Stimulated activated CD4-positive, alpha-beta T cell treated with anti-CD3 and anti-CD28 coated beads, TNF-alpha, amount 100 ng/mL, for 1 hour (primary cell): ENCODE measurements at places on chromosomes 5 and 9.

DNA sequence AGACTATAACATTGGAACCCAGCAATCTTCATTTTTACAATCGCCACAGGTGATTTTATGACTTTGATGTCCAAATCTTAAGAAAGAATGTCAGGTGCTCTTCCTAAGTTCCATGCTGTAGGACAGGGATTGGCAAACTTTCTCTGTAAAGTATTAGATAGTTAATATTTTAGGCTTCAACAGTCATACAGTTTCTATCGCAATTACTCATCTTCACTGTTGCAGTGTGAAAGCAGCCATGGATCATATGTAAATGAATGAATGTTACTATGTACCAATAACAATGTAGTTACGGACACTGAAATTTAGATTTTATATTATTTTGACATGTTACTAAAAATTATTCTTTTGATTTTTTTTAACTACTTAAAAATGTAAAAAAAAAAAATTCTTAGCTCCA lies 169.7 kb downstream of the DTWD2 start:
- DNase-seq: no peak

- no peak for DNase-seq
Measured at GRCh38 chr5:34811706-34812105, 27.3 kb upstream of the TTC23L start.

- DNase-seq: no peak
Measured at GRCh38 chr9:123946101-123946821, 16.3 kb upstream of the DENND1A start.

- no peak for DNase-seq
Measured at GRCh38 chr5:115132465-115132864, 37.2 kb downstream of the TRIM36 start.

GRCh38 chr9:127927988-127928675 lies 2.4 kb downstream of the PIP5KL1 start:
- DNase-seq: no peak

DNA sequence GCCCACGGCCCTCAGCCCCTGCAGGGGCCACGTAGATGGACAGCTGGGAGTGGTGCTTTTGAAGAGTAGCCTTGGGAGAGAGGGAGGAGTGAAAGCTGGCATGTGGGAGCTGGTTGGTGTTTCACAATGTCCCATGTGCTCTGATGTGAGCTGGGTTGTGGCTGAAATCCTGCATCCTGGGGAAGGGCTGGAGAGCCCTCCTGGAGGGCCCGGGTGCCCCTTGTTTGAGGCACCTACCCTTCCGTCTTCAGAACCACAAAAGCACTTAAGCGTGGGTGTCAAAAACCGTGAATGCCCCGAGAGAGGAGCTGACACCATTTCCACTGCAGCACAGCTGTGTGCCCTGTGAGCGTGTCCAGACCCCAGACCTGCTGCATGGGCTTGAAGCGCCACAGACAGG lies 199.1 kb upstream of the ZNF618 start:
- no peak for DNase-seq

DNA sequence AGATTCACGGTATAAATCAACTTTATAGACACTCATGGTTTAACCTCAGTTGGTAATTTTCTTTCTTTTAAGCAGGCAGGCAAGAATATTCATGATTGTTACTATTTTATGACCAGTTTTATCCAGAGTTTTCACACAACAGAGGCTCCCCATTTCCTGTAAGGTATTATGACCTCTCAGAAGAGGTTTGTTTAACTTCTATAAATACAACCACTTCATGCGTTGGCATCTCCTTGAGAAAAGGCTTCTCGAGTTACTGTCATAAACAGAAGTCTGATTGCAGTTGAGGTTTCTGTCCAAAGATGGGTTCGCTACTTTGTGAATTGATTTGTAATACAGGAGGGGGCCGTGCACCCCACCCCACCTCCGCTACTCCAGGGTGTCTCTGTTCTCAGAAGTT lies 55.3 kb downstream of the ENTREP1 start:
- no peak for DNase-seq

DNA sequence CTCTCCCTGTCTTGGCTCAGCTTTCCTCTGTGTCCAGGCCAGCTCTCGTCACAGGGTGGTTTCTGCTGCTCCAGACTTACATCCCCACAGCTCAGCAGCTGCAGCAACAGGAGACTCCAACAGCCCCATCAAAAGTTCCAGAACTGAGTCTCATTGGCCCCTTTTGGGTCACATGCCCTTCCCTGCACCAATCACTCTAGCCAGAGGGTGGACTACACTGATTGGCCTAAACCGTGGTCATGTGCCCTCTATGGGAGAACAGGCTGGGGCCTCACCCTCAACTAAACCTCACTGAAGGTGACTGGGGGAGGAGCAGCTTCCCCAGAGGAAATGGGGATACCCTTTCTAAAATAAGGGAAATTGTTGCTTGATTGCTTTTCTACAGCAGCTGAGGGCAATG lies 44.4 kb upstream of the CPLX2 start:
- no peak for DNase-seq

DNA sequence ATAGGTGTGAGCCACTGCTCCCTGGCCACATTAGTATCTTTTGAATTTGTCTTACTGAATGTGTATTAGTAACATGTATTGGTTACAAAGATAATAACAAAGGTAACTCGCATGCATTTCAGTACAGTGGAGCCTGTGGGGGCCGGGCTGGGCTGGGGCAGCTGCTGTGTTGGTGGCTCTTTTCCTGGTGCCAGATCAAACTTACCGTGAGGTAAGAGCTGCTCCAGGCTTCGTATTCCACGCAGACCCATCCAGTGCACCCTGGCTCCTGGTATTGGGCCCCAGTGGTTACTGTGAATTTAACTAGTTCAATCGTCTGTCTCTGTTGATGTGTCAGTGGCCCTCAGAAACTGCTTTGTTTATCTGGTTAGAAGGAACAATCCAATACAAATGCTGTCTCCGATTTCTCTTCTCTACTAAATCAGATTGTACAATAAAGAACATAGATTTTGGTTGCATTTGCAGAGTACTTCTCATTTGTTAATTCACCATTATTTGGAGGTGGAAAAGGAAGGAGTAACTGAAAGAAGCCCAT lies 15.6 kb downstream of the PRRC2B start:
- no peak for DNase-seq

DNA sequence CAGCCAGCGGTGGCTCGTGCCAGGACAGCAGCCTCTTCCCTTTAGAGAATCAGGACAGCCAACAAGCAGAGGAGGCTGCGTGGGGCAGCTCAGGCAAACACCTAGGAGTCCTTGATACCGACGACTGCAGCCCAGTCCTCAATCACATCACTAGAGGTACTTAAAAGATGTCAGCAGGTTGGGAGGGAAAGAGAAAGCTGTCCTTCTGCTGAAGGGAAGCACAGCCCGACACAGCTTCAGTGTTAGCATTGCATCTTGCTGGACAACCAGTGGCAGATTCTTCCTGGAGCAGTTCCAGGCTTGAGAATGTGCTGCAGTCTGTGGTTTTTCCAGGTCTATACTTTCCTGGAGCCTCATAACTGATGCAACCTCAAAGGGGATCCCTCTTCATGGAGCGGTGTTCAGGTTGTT lies 230.5 kb downstream of the SYK start:
- no peak for DNase-seq

DNA sequence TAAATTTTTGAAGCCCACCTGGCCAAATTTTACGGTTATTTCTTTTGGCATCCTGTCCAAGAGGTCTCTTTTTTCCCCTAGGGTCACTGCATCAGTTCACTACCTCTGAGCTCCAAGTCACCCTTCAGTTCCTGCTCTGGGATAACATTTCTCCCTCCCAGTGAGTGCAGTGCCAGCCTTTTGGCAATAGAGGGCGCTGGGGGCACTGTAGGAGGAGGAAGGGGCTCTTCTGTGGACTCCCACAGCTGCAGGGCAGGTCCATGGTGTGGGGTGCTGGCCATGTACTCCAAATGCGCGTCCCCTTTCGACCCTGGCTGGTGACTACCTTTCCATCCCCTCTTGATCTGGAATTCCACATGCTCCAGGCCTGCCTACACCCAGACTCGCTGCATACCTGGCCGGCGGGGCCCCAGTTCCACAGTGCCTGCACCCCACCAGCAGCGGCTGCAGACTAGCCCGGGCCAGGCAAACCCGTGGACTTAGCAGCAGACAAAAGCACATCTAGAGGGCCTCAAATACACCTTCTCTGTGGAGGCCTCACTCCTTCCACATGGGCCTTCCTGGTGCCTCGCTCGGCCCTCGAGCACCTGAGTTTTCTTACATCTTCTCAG lies 20.3 kb upstream of the NINJ1 start:
- no peak for DNase-seq

DNA sequence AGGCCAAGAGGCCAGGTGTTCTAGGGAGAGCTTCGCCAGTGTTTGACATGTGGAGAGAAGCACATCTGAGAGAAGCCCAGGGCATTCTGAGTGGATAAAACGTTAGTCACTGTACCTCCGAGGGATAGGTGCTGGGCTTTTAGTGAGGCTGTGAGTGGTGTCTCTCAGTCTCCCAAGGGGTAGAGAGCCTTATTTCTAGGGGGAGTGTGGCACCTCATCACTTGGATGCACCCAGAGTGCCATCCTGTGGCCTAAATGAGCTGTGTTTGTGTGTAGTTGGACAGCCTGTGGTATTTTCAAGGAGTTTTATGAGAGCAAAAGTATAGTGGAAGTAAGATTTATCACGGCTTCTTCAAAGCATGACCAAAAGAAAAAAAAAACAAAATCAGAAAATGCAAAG lies 1046.9 kb upstream of the WWC1 start:
- no peak for DNase-seq

- no peak for DNase-seq
Measured at GRCh38 chr5:133460172-133460758, 152.1 kb downstream of the FSTL4 start.

DNA sequence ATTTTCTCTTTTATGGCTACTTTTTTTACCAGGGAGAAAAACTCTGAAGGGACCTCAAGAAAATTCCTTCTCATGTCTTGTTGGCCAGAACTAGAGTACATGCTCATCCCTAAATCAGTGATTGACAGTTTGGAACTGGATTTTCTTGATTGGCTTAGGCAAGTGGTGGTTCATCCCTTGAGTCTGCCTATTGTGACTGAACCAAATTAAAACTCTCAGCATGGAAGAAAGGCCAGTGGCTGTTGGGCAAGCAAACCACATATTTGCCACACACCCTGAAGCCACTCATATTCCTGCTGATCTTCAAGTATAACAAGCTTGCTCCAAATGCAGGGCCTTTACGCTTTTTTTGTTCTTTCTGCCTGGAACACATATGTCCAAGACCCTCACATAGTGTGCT lies 7.2 kb upstream of the HOMER1 start:
- DNase-seq: no peak

DNA sequence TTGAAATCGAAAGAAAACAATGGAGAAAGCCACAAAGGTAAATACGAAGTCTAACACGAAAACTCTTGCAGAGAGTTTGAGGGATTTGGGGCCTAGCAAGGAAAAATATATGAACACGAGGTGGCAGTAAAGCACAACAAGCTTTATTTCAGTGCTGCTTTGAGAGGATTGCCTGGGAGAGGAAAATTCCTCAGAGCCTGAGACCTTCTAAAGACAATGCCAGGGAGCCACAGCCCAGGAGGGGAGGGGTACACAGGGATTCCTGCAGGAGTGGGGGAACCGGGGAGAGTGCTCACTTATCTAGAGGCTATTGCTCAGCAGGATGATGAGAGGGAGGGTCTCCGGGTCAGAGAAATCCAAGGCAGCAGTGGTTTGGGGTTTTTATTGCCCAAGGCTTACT lies 134.9 kb upstream of the ADCY2 start:
- no peak for DNase-seq

DNA sequence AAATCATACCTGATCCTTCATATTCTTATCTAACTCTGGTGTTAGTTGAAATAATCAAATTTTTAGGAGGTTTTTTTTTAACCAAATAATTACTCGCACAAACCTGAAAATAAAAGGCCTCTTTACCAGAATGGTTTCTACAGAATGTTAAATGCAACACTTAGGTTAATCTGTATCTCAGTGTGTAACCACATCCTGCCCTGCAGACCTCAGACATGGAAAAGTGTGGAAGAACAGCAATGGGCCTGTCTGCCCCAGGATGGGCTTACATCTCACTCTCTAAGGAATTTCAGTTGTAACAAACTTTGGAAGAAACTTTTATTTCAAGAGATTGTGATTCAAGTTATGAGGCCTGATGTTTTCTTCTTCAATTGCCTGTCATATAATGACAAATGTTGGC lies 32.5 kb upstream of the MIER3 start:
- no peak for DNase-seq

GRCh38 chr9:120184266-120184665 lies 395.7 kb downstream of the CDK5RAP2 start:
- no peak for DNase-seq

GRCh38 chr5:71943874-71944273 lies 163.4 kb upstream of the MAP1B start:
- DNase-seq: no peak
